ENCODE measurements at places on chromosomes 4 and X. TPM values are rescaled to one million over a fixed set of nuclear protein-coding genes. Genes with fewer than 3 reads are reported as not detected.

ARHGAP6 gene
- total RNA-seq = not detected

ANKRD50 gene
- 0.05 TPM for total RNA-seq

PHOX2B gene
- not detected for total RNA-seq

CWH43 gene
- total RNA-seq = not detected

GRCh38 chr4:161892951-161893350, 270.8 kb downstream of the FSTL5 start:
- H3K4me3 ChIP-seq = no peak overlapping the region
- no peak for DNase-seq
- H3K27me3 ChIP-seq = no peaks in the 10 kb centered on the region

- DNase-seq = no peak
- no peaks in the 10 kb centered on the region for H3K36me3 ChIP-seq
- no peaks in the 10 kb centered on the region for H3K27me3 ChIP-seq
- H3K27ac ChIP-seq = no peak overlapping the region
Observed at GRCh38 chrX:39144956-39145355, 343.7 kb downstream of the MID1IP1 start.

DNA sequence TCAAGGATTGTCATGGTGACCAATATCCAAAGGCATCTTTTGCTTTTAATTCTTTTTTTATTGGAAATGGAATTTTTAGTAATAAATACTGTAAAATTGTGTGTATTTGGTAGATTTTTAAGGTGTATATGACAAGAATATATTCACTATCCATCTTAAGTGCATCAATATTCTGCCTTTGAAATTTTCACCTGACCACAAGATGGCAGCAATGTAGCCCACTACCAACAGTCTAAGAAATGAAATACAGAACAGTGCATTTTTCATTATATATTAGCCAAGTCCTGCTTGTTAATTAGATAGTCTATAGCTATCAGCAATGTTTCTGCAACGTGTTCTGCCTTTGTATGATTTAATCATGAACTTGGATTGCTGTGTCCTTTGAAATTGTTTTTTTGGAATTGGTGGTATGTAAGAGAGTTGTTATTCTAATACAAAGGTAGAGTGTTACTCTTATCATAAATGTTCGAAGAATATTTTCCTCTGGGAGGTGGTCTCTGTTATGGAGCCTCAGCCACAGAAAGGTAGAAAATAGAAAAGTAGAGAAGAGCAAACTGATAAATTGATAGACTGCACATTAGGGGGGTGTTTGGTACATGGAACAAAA, 38.2 kb downstream of the HPGDS start:
- no peaks in the 10 kb centered on the region for H3K27me3 ChIP-seq
- no peak overlapping the region for H3K27ac ChIP-seq
- no peaks in the 10 kb centered on the region for H3K36me3 ChIP-seq
- H3K4me3 ChIP-seq = no peak overlapping the region

- H3K36me3 ChIP-seq = no peaks in the 10 kb centered on the region
- H3K4me3 ChIP-seq = no peak overlapping the region
- no peak for DNase-seq
Observed at GRCh38 chr4:3266076-3266475, 17.1 kb downstream of the MSANTD1 start.

DNA sequence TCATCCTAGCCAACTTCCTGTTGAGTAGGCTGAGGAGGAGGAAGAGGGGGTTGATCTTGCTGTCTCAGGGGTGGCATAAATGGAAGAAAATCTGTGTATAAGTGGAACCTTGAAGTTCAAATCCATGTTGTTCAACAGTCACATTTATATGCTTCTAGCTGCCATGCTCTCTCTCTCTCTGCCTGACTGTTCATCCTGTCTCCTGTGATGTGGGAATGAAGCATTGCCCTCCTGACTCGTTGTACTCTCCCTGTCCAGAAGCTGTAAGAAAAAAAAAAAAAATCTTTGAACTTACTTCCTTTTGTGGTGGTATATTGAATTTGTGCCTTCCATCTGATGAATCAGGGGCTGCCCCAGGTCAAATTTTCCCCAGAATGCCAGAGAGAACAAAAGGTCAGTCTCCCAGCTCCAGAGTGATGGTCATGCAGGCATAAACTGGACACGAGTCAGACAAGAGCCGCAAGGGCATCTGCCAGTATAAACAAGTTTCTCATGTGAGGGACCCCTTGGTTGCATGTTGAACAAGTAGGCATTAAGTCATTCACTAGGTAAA, 257.0 kb downstream of the IDS start:
- peaks cover 5% of the 10 kb centered on the region for H3K27me3 ChIP-seq
- no peak for DNase-seq
- no peaks in the 10 kb centered on the region for H3K4me1 ChIP-seq
- no peak overlapping the region for H3K27ac ChIP-seq

DNA sequence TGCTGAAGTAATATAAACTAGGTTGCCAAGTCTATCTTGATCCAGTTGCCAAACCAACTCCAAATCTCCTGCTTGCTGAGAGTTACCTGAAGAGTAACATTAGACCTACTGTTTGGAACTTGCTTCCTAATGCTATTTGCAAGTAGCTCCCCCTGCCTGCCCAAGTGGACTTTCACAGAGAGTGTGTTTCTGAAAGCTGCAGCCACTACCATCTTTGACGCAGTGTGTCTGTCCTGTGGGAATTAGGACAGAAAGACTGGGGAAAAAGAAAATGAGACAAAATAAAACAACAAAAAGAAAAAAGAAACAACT, 195.0 kb upstream of the HS3ST1 start:
- no peaks in the 10 kb centered on the region for H3K27me3 ChIP-seq
- H3K4me1 ChIP-seq = no peaks in the 10 kb centered on the region
- H3K4me3 ChIP-seq = no peak overlapping the region
- DNase-seq = no peak

DNA sequence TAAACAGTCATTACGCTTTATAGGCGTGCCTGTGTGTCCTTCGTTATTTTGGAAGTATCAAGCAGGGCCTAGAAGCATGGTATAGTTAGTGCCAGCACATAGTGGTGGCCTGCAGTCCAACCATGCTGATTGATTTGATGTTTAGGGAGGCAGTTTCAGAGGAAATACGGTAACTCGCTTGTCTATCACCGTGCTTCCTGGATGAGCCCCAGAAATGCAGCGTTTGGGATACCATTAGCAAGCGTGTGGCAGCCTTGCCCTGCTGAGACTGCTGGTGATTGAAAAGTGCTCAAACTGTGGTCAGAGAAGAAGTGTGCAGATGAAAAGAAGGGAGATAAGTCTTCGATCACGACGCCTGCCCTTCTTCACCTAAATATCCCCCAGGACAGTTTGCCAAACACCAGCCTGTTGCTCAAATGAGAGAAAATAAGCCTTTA, 158.4 kb downstream of the CHIC2 start:
- peak overlapping the region; percentile 76 for H3K4me3 ChIP-seq
- H3K27me3 ChIP-seq = peaks cover 31% of the 10 kb centered on the region
- peak; percentile 66 for DNase-seq
- H3K4me1 ChIP-seq = peaks cover 7% of the 10 kb centered on the region
- H3K36me3 ChIP-seq = no peaks in the 10 kb centered on the region

GRCh38 chrX:37677765-37678164, 7.8 kb upstream of the XK start:
- no peaks in the 10 kb centered on the region for H3K4me1 ChIP-seq
- no peaks in the 10 kb centered on the region for H3K36me3 ChIP-seq
- no peak for DNase-seq
- H3K27ac ChIP-seq = no peak overlapping the region

DNA sequence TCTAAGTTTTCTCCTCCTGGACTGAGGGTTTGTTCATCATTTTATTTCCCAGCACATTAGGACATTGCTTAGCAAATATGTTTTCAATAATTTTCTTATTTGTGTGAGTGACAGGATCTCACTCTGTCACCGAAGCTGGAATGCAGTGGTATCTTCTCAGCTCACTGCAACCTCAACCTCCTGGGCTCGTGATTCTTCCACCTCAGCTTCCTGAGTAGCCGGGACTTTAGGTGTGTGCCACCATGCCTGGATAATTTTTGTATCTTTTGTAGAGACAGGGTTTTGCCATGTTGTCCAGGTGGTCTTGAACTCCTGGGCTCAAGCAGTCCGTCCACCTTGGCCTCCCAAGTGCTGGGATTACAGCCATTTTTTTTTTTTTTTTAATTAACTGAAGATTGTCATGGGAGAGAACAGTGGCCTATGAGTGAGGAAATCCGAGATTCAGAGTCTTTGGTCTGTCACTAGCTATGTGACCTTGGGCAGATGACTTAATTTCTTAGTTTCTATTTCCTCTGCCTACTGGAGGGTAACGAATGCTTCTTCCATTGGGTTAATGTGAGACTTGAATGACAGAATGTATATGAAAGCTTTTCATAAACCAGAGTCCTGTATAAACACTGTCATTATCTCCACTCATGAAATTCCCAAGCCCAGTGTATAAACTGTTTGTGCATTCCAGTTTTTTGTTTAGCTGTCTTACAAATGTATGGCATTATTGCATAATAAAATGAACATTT, 23.9 kb downstream of the MOB1B start:
- no peaks in the 10 kb centered on the region for H3K27me3 ChIP-seq
- peak overlapping the region; percentile 52 for H3K4me3 ChIP-seq
- H3K4me1 ChIP-seq = peaks cover 36% of the 10 kb centered on the region
- DNase-seq = no peak
- peak overlapping the region; percentile 62 for H3K27ac ChIP-seq

- no peak overlapping the region for H3K4me3 ChIP-seq
- no peak for DNase-seq
- peaks cover 24% of the 10 kb centered on the region for H3K27me3 ChIP-seq
- H3K4me1 ChIP-seq = peaks cover 13% of the 10 kb centered on the region
- no peaks in the 10 kb centered on the region for H3K36me3 ChIP-seq
Observed at GRCh38 chrX:24646006-24646405, 1.1 kb downstream of the PCYT1B start.

DNA sequence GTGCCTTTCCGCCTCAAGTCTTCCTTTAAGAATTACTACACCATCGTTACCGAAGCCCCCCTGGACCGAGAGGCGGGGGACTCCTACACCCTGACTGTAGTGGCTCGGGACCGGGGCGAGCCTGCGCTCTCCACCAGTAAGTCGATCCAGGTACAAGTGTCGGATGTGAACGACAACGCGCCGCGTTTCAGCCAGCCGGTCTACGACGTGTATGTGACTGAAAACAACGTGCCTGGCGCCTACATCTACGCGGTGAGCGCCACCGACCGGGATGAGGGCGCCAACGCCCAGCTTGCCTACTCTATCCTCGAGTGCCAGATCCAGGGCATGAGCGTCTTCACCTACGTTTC, 2.2 kb downstream of the PCDH10 start:
- peaks cover 64% of the 10 kb centered on the region for H3K27me3 ChIP-seq
- H3K36me3 ChIP-seq = peaks cover 6% of the 10 kb centered on the region
- H3K4me3 ChIP-seq = no peak overlapping the region
- DNase-seq = peak; percentile 59
- peak overlapping the region; percentile 5 for H3K27ac ChIP-seq

DNA sequence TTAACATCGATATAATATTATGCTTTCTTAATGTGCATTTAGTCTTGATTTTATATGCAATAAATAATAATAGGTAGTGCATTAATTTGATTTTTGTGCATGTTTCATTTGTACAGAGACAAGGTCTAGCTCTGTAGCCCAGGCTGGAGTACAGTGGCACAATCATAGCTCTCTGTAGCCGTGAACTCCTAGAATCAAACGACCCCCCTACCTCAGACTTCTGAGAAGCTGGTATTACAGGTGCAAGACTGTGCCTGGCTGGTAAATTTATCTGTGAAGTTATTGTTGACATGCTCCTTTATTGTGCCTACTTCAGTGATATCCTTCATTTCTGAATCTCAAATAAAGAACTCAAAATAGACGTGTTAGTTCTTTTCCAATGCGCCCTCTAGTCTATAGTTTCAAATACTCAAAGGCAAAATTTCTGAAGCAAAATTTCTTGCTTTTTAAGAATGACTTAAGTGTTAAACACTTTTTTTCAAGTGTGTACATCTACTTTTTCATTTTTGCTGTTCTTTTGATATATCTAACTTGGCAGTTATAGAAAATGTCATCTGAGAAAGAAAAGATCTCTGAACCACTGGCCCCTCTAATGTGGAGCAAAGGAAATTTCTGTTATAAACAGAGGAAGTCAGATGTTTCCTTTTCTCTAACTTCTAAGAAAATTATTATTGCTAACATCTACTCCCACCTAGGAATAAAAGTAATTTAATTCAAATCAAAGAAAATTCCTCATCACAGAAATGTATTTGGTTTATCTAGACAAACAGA, 28.3 kb upstream of the GUCY1A1 start:
- no peak overlapping the region for H3K4me3 ChIP-seq
- DNase-seq = no peak
- H3K4me1 ChIP-seq = peaks cover 19% of the 10 kb centered on the region

DNA sequence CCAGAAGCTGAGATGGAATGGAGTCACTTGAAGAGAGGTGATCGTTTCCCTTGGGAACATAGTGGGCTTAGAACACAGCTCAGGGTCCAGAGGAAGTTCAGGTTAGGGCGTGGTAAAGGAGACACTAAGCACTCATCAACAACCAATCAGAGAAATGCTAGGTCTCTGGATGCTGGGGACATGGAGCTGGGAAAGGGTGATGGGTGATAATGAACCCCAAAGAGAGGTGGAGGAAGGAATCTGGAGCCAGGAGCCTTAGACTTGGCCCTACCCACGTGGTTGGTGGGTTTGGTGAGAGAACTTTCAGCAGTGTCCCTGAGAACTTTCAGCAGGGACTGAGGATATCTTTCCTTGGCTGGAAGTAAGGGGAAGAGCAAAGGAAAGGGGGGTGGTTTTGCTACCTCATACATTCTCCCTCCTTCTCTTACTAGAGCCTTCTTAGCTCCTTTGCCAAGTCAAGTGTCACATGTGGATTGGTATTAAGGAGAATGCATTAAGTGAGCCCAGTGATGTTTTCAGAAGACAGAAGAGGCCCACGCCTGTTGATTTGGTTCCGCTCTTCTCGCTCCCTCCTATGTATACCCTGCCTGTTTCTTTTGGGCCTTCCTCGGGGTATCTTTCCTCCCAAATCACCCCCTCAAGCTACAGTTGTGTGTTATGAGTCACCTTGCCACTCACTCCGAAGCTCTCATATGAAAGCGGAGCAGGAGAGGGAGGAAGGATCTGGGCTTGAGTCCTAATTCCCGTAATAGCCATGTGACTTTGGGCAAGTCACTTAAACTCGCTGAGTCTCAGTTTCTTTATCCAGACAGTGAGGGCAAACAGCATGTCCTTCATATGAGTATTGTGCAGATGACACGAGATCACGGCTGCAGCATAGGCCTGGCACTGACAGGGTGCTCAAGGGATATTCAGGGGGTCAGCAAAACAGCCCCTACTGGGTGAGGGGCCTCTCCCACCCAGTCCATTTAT, 63.1 kb downstream of the TSC22D3 start:
- peak overlapping the region; percentile 85 for H3K27ac ChIP-seq
- H3K27me3 ChIP-seq = no peaks in the 10 kb centered on the region
- peak; percentile 64 for DNase-seq
- peaks cover 47% of the 10 kb centered on the region for H3K4me1 ChIP-seq
- no peak overlapping the region for H3K4me3 ChIP-seq
